ENCODE measurements at places on chromosomes 2 and 18.

DNA sequence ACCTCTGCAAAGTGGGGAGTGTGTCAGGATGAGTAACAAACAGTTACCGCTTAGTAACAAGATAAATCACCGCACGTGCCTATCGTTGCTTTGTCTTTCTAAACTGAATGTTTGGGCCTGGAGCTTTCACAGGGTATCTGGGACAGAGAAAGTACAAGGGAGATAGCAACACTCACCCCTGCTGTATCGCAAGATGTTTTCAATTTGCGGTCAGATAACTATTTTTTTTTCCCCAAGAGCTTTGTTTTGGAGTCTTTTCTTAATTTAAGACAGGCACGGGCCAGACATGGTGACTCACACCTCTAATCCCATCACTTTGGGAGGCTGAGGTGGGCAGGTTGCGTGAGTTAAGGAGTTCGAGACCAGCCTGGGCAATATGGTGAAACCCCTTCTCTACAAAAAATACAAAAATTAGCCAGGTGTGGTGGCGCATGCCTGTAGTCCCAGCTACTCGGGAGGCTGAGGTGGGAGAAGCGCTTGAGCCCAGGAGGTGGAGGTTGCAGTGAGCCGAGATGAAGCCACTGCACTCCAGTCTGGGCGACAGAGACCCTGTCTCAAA is 146.6 kb downstream of the GBX2 start:
- no peaks in the 10 kb centered on the region for H3K36me3 ChIP-seq
- no peak for DNase-seq
- no peak overlapping the region for H3K4me3 ChIP-seq
- H3K27ac ChIP-seq: no peak overlapping the region
- H3K4me1 ChIP-seq: no peaks in the 10 kb centered on the region

DNA sequence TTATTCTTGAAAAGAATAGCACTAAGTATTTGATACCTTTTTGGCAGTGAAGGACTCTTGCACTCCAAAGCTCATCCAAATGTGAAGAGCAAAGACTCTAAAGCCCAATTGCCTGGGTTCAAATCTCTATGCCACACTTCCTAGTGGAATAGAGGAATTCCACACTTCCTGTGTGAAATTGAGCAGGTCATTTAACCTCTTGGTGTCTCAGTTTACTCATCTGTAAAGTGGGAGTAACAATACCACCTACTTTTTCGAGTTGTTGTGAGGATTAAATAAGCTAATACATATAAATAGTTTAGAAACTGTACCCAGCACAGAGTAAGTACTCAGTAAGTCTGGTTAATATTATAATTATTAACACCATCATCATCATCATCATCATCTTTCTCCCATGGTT is 72.6 kb downstream of the AP1S3 start:
- no peaks in the 10 kb centered on the region for H3K27me3 ChIP-seq
- no peak overlapping the region for H3K27ac ChIP-seq
- DNase-seq: no peak
- no peaks in the 10 kb centered on the region for H3K36me3 ChIP-seq
- H3K4me1 ChIP-seq: peaks cover 12% of the 10 kb centered on the region

DNA sequence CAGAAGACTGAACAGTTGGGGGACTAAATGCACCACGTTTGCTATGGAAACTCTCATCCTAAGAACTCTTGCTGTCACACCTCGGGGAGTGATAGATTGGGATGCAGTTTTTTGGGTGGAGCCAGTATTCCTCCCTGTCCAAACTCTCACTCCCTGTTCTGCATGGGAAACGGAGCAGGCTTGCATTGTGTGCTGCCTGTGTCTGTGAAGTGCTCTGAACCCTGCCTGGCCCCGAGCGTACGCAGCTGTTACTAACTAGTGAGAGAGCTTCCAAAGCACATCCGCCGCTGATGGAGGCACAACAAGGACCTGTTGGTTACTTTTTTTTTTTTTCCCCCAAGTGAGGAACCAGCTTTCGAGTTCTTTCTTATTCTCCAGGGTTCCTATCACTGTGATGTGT is 195.5 kb downstream of the ANAPC1 start:
- DNase-seq: no peak
- H3K4me1 ChIP-seq: no peaks in the 10 kb centered on the region
- no peak overlapping the region for H3K27ac ChIP-seq

GRCh38 chr2:131132729-131133128 is 27.6 kb downstream of the PLEKHB2 start:
- H3K4me1 ChIP-seq: no peaks in the 10 kb centered on the region
- H3K36me3 ChIP-seq: no peaks in the 10 kb centered on the region
- no peak overlapping the region for H3K27ac ChIP-seq
- no peak for DNase-seq

DNA sequence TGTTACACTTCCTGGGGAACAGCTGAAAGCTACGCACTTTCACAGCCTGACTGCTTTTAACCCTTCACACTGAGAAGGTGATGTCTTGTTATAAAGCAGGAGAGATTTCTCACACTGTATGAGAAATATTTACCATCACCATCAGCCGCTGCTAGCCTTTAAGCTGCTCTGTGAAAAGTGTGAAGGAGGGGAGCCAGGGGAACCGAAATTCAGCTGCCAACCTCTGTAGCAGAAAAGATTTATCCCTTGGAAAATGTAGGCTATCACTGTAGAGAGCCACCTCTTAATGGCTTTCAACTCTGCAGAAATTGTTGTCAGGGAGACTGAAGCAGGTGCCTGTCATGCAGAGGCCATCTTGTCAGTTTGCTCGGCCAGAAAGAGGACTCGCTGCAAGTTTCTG is 145.3 kb downstream of the SP3 start:
- H3K36me3 ChIP-seq: no peaks in the 10 kb centered on the region
- no peaks in the 10 kb centered on the region for H3K27me3 ChIP-seq
- DNase-seq: no peak
- H3K27ac ChIP-seq: no peak overlapping the region
- no peaks in the 10 kb centered on the region for H3K4me1 ChIP-seq
- no peak overlapping the region for H3K4me3 ChIP-seq

GRCh38 chr2:169090133-169090820 is 20.9 kb downstream of the DHRS9 start:
- no peaks in the 10 kb centered on the region for H3K27me3 ChIP-seq
- peaks cover 8% of the 10 kb centered on the region for H3K4me1 ChIP-seq
- no peak overlapping the region for H3K4me3 ChIP-seq

- DNase-seq: no peak
- no peaks in the 10 kb centered on the region for H3K36me3 ChIP-seq
- no peak overlapping the region for H3K4me3 ChIP-seq
- H3K27ac ChIP-seq: no peak overlapping the region
- no peaks in the 10 kb centered on the region for H3K4me1 ChIP-seq
These were observed 211.6 kb downstream of the ANKRD30B start for GRCh38 chr18:14959550-14959949.

GRCh38 chr2:41737888-41738287 is 309.9 kb upstream of the PKDCC start:
- no peak overlapping the region for H3K4me3 ChIP-seq
- H3K4me1 ChIP-seq: no peaks in the 10 kb centered on the region
- DNase-seq: no peak
- no peaks in the 10 kb centered on the region for H3K27me3 ChIP-seq

DNA sequence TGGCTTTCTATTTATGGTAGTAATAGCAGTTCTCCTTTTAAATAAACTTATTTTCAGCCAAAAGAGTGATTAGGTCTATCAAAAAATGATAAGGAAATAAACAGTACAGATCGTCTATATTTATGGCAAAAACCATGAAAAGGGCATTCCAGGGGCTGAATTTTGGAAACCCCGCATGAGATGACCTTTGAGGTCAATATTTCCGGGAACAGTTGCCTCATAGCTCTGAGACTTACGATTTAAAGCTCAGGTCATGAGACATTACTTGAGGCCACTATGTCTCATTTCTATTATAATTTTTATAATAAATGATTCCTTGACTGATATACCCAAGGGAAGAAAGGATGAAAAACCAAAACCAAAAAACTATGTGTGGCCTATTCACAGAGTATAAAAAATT is 101.1 kb downstream of the LDLRAD4 start:
- H3K36me3 ChIP-seq: no peaks in the 10 kb centered on the region
- H3K27ac ChIP-seq: no peak overlapping the region
- no peaks in the 10 kb centered on the region for H3K27me3 ChIP-seq
- H3K4me3 ChIP-seq: no peak overlapping the region

- H3K36me3 ChIP-seq: no peaks in the 10 kb centered on the region
- H3K27ac ChIP-seq: no peak overlapping the region
- no peaks in the 10 kb centered on the region for H3K27me3 ChIP-seq
- H3K4me3 ChIP-seq: no peak overlapping the region
- H3K4me1 ChIP-seq: no peaks in the 10 kb centered on the region
These were observed 46.9 kb upstream of the LAMA1 start for GRCh38 chr18:7164323-7165004.

GRCh38 chr18:59096098-59096789 is 43.4 kb upstream of the SEC11C start:
- peaks cover 12% of the 10 kb centered on the region for H3K4me1 ChIP-seq
- no peak overlapping the region for H3K4me3 ChIP-seq
- DNase-seq: no peak
- no peaks in the 10 kb centered on the region for H3K27me3 ChIP-seq
- H3K36me3 ChIP-seq: no peaks in the 10 kb centered on the region
- no peak overlapping the region for H3K27ac ChIP-seq

DNA sequence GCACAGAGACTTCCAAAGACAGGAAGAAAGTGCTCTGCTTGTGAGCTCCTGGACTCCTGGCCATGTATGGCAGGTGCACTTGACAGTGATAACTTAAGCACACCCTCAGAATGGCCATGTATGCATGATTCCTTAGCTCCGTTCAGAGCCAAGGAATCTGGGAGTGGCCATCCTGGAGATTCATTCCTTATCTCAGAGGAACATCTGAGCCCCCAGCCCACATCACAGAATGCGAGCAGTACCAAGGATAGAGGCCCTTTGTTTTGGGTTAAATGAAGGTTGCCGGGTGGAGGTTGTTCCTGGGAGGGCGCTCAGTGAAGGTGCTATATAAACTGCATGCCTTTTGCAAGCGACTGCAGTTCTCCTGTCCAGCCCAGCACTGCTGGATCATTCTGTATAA is 26.9 kb downstream of the DIPK1C start:
- no peak overlapping the region for H3K27ac ChIP-seq
- no peak overlapping the region for H3K4me3 ChIP-seq
- no peaks in the 10 kb centered on the region for H3K4me1 ChIP-seq
- no peak for DNase-seq
- H3K36me3 ChIP-seq: no peaks in the 10 kb centered on the region
- H3K27me3 ChIP-seq: no peaks in the 10 kb centered on the region

DNA sequence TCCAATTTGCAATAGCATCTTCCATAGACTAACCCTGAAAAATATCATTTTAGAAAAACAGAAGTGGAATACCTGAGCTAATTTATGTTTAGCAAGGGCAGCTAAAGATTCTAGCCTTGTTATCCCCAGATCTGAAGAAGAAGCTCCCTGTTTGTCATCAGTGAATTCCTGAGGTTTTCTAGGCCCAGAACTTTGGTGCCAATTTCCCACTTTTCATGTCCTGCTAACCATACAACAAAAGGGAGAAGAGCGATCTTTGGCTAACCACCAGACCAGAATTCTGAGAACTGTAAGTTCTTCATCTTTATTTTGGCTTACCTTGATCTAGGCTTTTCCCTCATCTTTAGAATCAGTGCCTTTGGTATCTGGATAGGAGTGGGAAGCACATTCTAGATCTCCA is 51.3 kb upstream of the RASGRP3 start:
- H3K4me1 ChIP-seq: no peaks in the 10 kb centered on the region
- DNase-seq: no peak
- no peak overlapping the region for H3K27ac ChIP-seq
- no peaks in the 10 kb centered on the region for H3K36me3 ChIP-seq
- no peak overlapping the region for H3K4me3 ChIP-seq

GRCh38 chr2:14616950-14617349 is 15.6 kb upstream of the LRATD1 start:
- H3K27me3 ChIP-seq: no peaks in the 10 kb centered on the region
- H3K36me3 ChIP-seq: no peaks in the 10 kb centered on the region
- H3K27ac ChIP-seq: no peak overlapping the region
- no peak overlapping the region for H3K4me3 ChIP-seq
- no peak for DNase-seq
- no peaks in the 10 kb centered on the region for H3K4me1 ChIP-seq

DNA sequence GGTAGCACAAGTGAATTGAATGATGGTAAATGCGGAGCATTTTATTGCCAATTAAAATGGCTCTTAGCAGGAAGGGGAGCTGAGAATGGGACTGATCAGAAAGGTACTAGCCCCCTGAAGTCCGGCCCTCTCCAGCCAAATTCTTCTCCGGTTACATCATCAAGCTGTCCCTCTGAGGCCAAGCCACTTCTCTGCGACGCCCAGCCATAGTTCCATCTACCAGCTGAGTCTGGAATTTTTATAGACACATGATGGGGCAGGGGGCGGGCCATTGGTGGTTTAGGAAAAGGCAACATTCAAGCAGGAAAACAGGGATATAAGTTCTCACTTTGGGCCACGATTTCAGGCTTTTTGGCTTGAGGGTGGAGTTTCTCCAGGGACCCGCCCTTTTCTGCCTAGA is 22.7 kb downstream of the RPRM start:
- no peak overlapping the region for H3K27ac ChIP-seq
- no peaks in the 10 kb centered on the region for H3K27me3 ChIP-seq
- no peaks in the 10 kb centered on the region for H3K4me1 ChIP-seq
- DNase-seq: no peak
- no peak overlapping the region for H3K4me3 ChIP-seq

GRCh38 chr2:16522031-16522831 is 143.4 kb downstream of the CYRIA start:
- H3K27ac ChIP-seq: no peak overlapping the region
- H3K4me3 ChIP-seq: no peak overlapping the region
- H3K4me1 ChIP-seq: no peaks in the 10 kb centered on the region
- DNase-seq: no peak
- no peaks in the 10 kb centered on the region for H3K27me3 ChIP-seq

DNA sequence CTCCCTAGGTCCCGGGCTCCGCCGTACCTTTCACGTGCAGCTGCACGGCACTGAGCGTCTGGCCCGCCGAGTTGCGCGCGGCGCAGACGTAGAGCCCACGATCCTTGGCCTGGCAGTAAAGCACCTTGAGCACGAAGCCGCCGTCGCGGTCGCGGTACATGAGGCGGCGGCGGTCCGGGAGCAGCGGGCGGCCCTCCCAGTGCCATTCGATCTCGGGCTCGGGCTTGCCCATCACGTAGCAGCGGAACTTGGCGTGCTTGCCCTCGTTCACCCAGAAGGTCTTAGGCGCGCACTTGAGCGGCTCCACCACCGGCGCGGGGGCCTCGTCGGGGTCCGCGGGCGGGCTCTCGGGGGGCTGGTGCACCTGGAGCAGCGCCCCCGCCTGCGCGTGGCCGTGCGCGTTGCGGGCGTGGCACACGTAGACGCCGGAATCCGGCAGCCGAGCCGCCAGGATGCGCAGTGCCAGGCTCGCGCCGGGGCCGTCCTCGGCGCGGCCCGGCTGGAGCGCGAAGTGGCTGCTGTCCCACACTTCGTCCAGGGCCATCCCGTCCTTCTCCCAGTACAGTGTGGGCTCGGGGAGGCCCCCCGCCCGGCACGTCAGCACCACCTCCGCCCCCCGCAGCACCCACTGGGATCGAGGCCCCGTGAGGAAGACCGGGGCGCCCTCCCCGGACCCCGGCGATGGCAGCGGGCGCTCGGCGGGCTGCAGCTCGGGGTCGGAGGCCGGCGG is 980 bp downstream of the OBSL1 start:
- no peak for DNase-seq
- H3K4me1 ChIP-seq: no peaks in the 10 kb centered on the region
- H3K27ac ChIP-seq: no peak overlapping the region
- no peak overlapping the region for H3K4me3 ChIP-seq

GRCh38 chr2:150690870-150691269 is 203.4 kb upstream of the RND3 start:
- no peak overlapping the region for H3K4me3 ChIP-seq
- H3K27ac ChIP-seq: no peak overlapping the region
- H3K27me3 ChIP-seq: no peaks in the 10 kb centered on the region
- no peaks in the 10 kb centered on the region for H3K36me3 ChIP-seq
